Activated naive CD4-positive, alpha-beta T cell treated with anti-CD3 and anti-CD28 coated beads, Interleukin-2, amount 10 ng/mL, durations not matched to agents 7 days and 5 days (primary cell): ENCODE measurements at places on chromosomes 11 and 22.

DNA sequence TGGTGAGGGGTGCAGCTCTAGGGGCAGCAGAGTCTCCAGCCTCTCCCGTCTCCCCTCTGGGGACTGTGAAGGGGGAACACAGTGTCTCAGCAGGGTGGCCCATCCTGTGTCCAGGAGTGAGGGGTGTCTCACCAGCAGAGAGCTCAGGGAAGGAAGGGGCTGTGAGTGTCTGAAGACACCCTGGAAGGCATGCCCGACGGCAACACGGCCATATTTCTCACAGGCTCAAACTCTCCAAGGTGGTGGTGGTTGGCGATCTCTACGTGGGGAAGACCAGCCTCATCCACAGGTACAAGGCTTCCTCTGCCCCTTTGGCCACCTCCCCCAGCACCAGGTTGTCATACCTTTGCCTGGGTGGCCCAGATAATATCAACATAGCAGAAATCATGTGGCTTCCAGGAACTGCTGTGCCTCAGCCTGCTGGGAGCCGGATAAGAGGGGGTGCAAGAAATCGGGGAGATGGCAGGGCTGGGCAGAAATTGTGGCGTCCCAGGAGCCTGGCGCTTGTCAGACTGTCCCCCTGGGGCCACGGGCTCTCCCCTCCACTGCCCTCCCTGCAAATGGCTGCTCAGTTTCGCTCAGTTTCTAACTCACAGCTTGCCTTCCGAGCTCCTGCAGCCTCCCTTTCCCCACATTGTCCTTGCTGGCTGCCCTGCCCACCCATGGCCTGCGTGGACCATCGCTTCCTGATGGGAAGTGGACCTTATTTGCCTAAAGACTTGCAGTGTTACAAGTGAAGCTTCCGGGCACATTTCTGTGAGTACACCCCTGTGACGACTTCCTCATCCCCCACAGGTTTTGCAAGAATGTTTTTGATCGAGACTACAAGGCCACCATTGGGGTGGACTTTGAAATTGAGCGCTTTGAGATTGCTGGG is 7.2 kb downstream of the RAB36 start:
- no peaks in the 10 kb centered on the region for H3K36me3 ChIP-seq
- H3K27me3 ChIP-seq = peaks cover 41% of the 10 kb centered on the region
- no peak overlapping the region for H3K4me3 ChIP-seq
- no peak for DNase-seq

GRCh38 chr11:92744929-92745585 is 224.4 kb upstream of the MTNR1B start:
- no peak overlapping the region for H3K4me3 ChIP-seq
- no peak overlapping the region for H3K27ac ChIP-seq
- no peak for DNase-seq

DNA sequence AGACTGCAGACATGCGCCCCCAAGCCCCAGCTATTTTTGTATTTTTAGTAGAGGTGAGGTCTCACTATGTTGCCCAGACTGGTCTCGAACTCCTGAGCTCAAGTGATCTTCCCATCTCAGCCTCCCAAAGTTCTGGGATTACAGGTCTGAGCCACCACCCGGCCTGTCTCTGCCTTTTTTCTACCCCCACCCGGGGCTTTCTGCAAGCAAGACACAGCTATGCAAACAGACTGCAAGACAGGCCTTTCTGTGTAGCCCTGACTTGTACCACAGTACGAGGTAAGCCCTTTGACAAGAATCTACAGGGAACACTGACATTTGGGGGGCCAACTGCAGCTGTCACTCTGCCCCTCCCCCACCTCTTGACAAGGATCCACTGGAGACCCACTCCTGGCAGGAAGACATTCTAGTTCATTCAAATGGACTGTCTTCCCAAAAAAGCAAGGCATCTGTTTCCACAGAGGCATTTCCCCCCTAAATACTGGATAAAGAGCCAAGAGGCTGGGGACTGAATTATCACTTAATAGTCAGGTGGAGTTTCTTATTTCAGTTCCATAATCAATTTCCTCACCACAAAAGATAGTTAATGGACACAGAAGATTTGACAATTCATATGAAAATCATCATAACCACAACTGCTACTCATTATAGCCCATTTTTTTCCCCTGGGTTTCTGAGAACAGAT is 118.2 kb downstream of the ABTB2 start:
- H3K4me3 ChIP-seq = no peak overlapping the region
- H3K4me1 ChIP-seq = peaks cover 27% of the 10 kb centered on the region
- peaks cover 65% of the 10 kb centered on the region for H3K27me3 ChIP-seq
- DNase-seq = no peak
- H3K36me3 ChIP-seq = no peaks in the 10 kb centered on the region

GRCh38 chr22:20578192-20578591 is 70.8 kb downstream of the MED15 start:
- H3K36me3 ChIP-seq = peaks cover 55% of the 10 kb centered on the region
- no peak overlapping the region for H3K27ac ChIP-seq
- DNase-seq = no peak
- peaks cover 17% of the 10 kb centered on the region for H3K4me1 ChIP-seq
- H3K27me3 ChIP-seq = no peaks in the 10 kb centered on the region
- no peak overlapping the region for H3K4me3 ChIP-seq

DNA sequence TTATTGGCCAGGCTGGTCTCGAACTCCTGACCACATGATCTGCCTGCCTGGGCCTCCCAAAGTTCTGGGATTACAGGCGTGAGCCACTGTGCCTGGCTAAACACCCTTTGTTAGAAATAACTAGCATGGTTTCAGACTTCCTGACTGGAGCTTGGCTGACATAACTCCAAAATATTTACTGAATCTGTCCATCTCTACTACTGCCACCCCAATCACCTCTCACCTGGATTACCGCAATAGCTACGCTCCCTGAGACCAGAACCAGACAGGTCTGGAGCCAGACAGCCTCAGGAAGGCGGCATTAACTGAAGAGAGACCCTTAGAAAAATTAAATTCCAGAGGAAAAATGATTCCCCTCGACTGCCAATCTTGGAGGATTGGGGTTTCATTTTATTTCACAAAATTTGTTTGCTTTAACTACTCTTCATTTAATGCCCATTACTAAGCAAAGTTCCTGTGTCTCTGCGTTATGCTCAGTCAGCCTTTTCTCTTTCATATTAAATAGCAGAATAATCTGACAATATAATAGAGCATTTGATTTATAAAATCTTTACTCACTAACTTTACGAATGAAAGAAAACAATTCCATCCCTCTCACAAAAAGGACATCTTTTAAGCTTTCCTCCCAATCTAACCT is 13.1 kb downstream of the TMEM25 start:
- H3K27me3 ChIP-seq = no peaks in the 10 kb centered on the region
- no peaks in the 10 kb centered on the region for H3K36me3 ChIP-seq
- no peak overlapping the region for H3K27ac ChIP-seq
- DNase-seq = no peak
- no peaks in the 10 kb centered on the region for H3K4me1 ChIP-seq

- H3K4me1 ChIP-seq = peaks cover 32% of the 10 kb centered on the region
- H3K36me3 ChIP-seq = peaks cover 57% of the 10 kb centered on the region
- no peaks in the 10 kb centered on the region for H3K27me3 ChIP-seq
- no peak overlapping the region for H3K4me3 ChIP-seq
- H3K27ac ChIP-seq = no peak overlapping the region
Observed at GRCh38 chr11:46666516-46666915, 33.9 kb downstream of the ARHGAP1 start.

GRCh38 chr11:77147668-77148321 is 19.7 kb downstream of the MYO7A start:
- no peaks in the 10 kb centered on the region for H3K36me3 ChIP-seq
- peaks cover 33% of the 10 kb centered on the region for H3K4me1 ChIP-seq
- H3K4me3 ChIP-seq = peak overlapping the region; percentile 20
- no peak overlapping the region for H3K27ac ChIP-seq

DNA sequence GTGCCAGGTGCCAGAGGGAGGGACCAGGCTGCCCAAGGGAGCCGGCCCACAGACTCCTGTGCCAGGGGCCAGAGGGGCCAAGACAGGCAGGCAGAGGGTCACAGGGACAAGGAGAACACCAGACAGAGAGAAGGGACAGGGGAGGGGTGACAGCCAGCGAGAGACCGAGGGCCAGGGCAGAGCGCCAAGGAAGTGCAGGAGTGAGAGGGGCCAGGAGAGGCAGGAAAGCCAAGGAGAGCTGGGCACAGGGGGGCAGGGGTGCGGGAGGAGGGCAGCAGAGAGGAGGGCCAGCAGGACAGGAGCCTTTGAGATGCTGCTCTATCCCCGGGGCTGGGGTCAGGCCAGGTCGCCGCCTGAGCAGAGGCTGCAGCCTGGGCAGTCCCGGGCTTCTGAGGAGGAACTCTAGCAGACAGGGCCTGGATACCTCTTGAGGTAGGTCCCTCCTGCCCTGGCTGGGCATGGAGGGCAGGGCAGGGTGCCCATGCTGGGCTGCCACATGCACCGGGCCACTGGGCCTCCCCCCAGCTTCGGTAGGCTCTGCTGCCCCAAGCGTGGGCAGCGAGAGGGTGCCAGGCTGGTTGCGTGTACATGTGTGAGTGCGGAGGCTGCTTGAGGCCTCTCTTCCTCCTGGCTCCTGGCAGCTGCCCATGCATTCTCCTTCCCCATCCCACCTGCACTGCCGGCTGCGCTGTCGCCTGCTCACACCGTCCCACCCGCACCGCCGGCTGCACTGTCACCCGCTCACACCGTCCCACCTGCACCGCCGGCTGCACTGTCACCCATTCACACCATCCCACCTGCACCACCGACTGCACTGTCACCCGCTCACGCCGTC is 12.2 kb downstream of the LSP1 start:
- no peaks in the 10 kb centered on the region for H3K27me3 ChIP-seq
- H3K36me3 ChIP-seq = peaks cover 8% of the 10 kb centered on the region
- no peak for DNase-seq
- H3K27ac ChIP-seq = no peak overlapping the region
- H3K4me1 ChIP-seq = peaks cover 21% of the 10 kb centered on the region

GRCh38 chr11:107882095-107882820 is 23.7 kb upstream of the SLC35F2 start:
- peaks cover 5% of the 10 kb centered on the region for H3K27me3 ChIP-seq
- H3K27ac ChIP-seq = no peak overlapping the region
- H3K4me1 ChIP-seq = no peaks in the 10 kb centered on the region
- H3K36me3 ChIP-seq = no peaks in the 10 kb centered on the region
- DNase-seq = no peak

- peaks cover 52% of the 10 kb centered on the region for H3K4me1 ChIP-seq
- no peak overlapping the region for H3K4me3 ChIP-seq
- peaks cover 4% of the 10 kb centered on the region for H3K27me3 ChIP-seq
- peaks cover 24% of the 10 kb centered on the region for H3K36me3 ChIP-seq
Observed at GRCh38 chr11:72723508-72723907, 28.7 kb downstream of the ARAP1 start.

DNA sequence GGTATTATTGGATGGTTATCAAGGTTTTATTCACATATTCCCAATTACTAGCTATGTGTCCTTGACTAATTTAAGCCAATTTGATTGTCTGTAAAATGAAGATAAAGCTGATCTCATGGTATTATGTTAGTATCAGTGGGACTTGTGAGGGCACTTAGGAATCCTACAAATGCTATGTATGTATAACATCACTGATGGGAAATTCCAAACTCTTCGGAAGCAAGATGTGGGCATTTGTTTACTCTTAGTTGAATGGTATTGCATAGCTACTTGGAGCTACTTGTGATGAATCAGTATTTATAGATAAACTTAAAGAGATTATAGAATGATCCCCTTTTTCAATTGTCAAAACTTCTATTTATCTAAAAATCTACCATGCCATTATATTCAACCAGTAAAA is 239.9 kb downstream of the CNTN5 start:
- no peak for DNase-seq
- H3K4me3 ChIP-seq = no peak overlapping the region
- H3K4me1 ChIP-seq = no peaks in the 10 kb centered on the region
- no peak overlapping the region for H3K27ac ChIP-seq
- H3K27me3 ChIP-seq = no peaks in the 10 kb centered on the region
- no peaks in the 10 kb centered on the region for H3K36me3 ChIP-seq

GRCh38 chr11:35525501-35526175 is at the start of gene PAMR1:
Gene PAMR1, minus strand, starts transcription at chr11:35525616. Its CDS starts 31 bp downstream, at chr11:35525585.
- DNase-seq = no peak
- no peaks in the 10 kb centered on the region for H3K4me1 ChIP-seq
- H3K36me3 ChIP-seq = no peaks in the 10 kb centered on the region
- peaks cover 64% of the 10 kb centered on the region for H3K27me3 ChIP-seq

DNA sequence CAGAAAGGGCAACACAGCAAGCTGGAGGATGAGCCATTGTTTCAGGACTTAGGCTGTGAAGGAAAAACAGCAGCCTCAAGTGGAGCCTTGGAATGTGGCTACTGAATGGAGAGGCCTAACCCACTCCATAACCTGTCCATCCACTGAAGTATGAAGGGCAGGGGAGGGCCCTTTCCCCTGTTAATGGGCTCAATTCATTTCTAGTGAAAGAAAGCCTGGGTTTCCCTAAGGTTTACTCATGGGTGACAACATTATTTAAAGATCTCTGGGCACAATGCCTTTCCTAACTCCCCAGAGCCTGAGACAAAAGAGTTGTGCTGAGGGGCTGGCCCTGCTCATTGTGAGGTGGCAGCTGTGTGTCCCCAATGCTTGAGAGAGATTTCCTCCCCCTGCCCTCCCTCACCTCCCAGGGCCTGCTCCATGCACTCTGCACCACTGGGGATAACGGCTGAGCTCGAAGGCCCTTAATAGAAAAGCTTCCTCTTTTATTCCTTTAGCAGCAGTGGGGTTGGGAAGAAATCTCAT is 83.8 kb downstream of the ME3 start:
- H3K4me3 ChIP-seq = no peak overlapping the region
- H3K27me3 ChIP-seq = no peaks in the 10 kb centered on the region
- no peaks in the 10 kb centered on the region for H3K36me3 ChIP-seq
- no peak overlapping the region for H3K27ac ChIP-seq

- peaks cover 35% of the 10 kb centered on the region for H3K4me1 ChIP-seq
- no peaks in the 10 kb centered on the region for H3K27me3 ChIP-seq
- no peak for DNase-seq
- no peak overlapping the region for H3K4me3 ChIP-seq
- H3K27ac ChIP-seq = peak overlapping the region; percentile 0
- H3K36me3 ChIP-seq = peaks cover 47% of the 10 kb centered on the region
Observed at GRCh38 chr22:31691408-31691807, 29.4 kb upstream of the PISD start.

DNA sequence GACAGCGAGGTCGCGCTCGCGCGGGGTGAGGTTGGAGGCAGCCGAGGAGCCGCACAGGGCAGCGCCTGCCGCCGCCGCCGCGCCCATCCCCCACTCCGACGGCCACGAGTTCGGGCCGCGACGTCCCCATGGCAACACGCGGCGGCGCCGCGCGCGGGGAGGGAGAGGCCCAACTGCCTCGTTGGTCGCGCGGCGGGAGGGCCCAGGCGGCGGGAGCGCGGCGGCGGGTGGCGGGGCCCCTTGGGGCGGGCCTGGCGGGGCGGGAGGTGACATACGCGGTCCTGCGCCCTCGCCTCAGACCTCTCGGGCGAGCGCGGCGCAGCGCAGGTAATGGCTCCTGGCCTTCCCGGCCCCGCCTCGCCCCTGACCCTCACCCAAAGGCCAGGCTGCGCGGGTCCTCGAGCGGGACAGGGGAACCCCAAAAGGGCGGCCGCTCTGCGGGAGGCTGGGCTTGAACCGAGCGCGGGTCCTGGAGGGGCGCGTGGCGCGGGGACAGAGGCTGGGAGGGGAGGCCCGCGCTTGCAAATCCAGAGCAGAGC is at the start of gene DEUP1:
TSS of gene DEUP1 (plus strand) at position 297 of the 539 bp plus-strand sequence. CDS start 1,518 bp downstream, outside the sequence.
- peaks cover 7% of the 10 kb centered on the region for H3K4me1 ChIP-seq
- no peaks in the 10 kb centered on the region for H3K36me3 ChIP-seq
- H3K27ac ChIP-seq = no peak within 1 kb of the TSS
- peaks cover 33% of the 10 kb centered on the region for H3K27me3 ChIP-seq
- DNase-seq = peak; percentile 35

- H3K27me3 ChIP-seq = no peaks in the 10 kb centered on the region
- H3K36me3 ChIP-seq = no peaks in the 10 kb centered on the region
- no peak for DNase-seq
- no peak overlapping the region for H3K27ac ChIP-seq
- no peaks in the 10 kb centered on the region for H3K4me1 ChIP-seq
- no peak overlapping the region for H3K4me3 ChIP-seq
Observed at GRCh38 chr11:85348945-85349344, 278.2 kb downstream of the DLG2 start.
